ENCODE measurements at places on chromosomes 12 and 14. TPM values are rescaled to one million over a fixed set of nuclear protein-coding genes. Genes with fewer than 3 reads are reported as not detected.
A peak's percentile ranks its signal among the peaks of the same experiment; 100 is the strongest.

DNA sequence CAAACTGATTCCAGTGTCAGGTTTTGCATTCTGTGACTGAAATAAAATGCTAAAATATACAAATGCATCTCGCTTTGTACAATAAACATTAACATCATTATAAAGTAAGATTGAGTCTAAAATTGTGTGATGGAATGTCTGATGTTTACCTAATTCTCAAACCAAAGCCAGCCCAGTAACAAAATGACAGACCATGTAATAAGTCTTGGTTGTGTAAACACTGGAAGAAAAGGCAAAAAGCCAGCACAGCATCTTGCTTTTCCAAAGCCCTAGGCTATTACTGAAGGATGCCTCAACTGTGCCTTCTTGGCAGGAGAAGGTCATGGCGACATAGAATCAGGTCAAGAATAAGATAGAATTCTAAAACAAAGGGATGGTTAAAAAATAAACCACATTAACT, 169.6 kb downstream of the EGLN3 start:
- H3K27me3 ChIP-seq, result peaks cover 6% of the 10 kb centered on the region
- H3K4me3 ChIP-seq, result no peak overlapping the region
- H3K27ac ChIP-seq, result no peak overlapping the region
- DNase-seq, result peak; percentile 25
- H3K36me3 ChIP-seq, result no peaks in the 10 kb centered on the region
- peaks cover 18% of the 10 kb centered on the region for H3K4me1 ChIP-seq

- peaks cover 39% of the 10 kb centered on the region for H3K4me1 ChIP-seq
- peaks cover 21% of the 10 kb centered on the region for H3K36me3 ChIP-seq
- H3K27me3 ChIP-seq, result peaks cover 7% of the 10 kb centered on the region
- H3K4me3 ChIP-seq, result peak overlapping the region; percentile 91
These were observed 1.0 kb downstream of the SMARCC2 start for GRCh38 chr12:56188131-56188777.

GRCh38 chr12:55965941-55966407, at the start of gene PMEL:
Gene PMEL, minus strand, starts transcription at chr12:55966042. Its CDS starts 31 bp downstream, at chr12:55966011.
- H3K27me3 ChIP-seq, result no peaks in the 10 kb centered on the region
- peaks cover 41% of the 10 kb centered on the region for H3K4me1 ChIP-seq
- DNase-seq, result no peak
- peak within 1 kb of the TSS; percentile 97 for H3K4me3 ChIP-seq
- peaks cover 6% of the 10 kb centered on the region for H3K36me3 ChIP-seq
- peak within 1 kb of the TSS; percentile 91 for H3K27ac ChIP-seq

GRCh38 chr14:21185491-21185890, 29.6 kb upstream of the OR5AU1 start:
- no peak for DNase-seq
- no peak overlapping the region for H3K27ac ChIP-seq
- no peak overlapping the region for H3K4me3 ChIP-seq
- no peaks in the 10 kb centered on the region for H3K36me3 ChIP-seq
- peaks cover 7% of the 10 kb centered on the region for H3K27me3 ChIP-seq

- H3K36me3 ChIP-seq, result no peaks in the 10 kb centered on the region
- no peak overlapping the region for H3K4me3 ChIP-seq
- no peaks in the 10 kb centered on the region for H3K4me1 ChIP-seq
- H3K27me3 ChIP-seq, result no peaks in the 10 kb centered on the region
These were observed 68.0 kb downstream of the KIF26A start for GRCh38 chr14:104206281-104206904.

DNA sequence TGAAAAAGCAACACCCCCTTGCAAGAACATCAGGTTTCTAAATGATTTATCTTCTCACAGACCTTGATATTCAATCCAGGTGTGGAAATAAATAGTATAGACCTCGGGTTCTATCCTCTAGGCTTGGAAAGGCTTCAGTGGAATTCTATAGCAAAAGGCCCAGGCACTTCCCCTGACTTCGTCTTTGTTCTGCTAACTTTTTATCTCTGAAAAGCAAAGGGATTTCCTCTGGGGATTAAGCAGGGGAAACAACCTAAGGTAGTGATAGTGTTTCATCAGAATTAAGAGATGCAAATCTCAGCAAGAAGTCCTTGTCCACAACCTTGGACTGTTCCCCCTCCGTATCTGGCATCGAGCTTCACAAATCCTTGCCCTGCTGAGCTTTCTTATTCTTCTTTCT, 59.5 kb upstream of the DUSP6 start:
- H3K4me1 ChIP-seq, result peaks cover 27% of the 10 kb centered on the region
- no peak overlapping the region for H3K4me3 ChIP-seq
- no peak for DNase-seq

DNA sequence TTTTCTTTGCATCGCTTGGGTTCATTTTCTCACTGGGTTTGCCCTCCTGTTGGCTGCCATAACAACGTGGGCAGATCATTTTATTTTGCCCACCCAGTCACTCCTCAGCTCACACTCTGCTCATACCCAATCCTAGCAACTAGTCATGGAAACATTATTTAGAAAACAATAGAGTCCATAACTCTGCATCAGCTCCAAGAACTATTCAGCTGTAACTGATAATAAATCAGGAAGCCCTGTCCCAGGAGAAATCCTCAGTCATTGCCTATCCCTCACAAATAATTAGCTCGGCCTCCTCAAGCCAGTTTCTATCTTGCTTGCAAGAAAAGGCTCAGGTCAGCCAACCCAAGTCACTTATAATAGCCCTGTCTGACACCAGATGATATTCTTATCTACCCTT, 43.2 kb downstream of the RTN1 start:
- DNase-seq, result no peak
- no peak overlapping the region for H3K4me3 ChIP-seq
- no peaks in the 10 kb centered on the region for H3K4me1 ChIP-seq
- no peaks in the 10 kb centered on the region for H3K27me3 ChIP-seq
- no peak overlapping the region for H3K27ac ChIP-seq

- H3K4me1 ChIP-seq, result peaks cover 67% of the 10 kb centered on the region
- H3K27me3 ChIP-seq, result peaks cover under 1% of the 10 kb centered on the region
These were observed 55.6 kb downstream of the NIN start for GRCh38 chr14:50775357-50775756.

The CIDEB gene
- 0.20 TPM for total RNA-seq

The ADCY4 gene
- total RNA-seq, result 0.47 TPM

The PZP gene
- not detected for total RNA-seq
